Activated CD4-positive, alpha-beta T cell treated with anti-CD3 and anti-CD28 coated beads, Interleukin-2, amount 50 U/mL, for 24 hours (primary cell): ENCODE measurements at places on chromosomes 2 and 18.

DNA sequence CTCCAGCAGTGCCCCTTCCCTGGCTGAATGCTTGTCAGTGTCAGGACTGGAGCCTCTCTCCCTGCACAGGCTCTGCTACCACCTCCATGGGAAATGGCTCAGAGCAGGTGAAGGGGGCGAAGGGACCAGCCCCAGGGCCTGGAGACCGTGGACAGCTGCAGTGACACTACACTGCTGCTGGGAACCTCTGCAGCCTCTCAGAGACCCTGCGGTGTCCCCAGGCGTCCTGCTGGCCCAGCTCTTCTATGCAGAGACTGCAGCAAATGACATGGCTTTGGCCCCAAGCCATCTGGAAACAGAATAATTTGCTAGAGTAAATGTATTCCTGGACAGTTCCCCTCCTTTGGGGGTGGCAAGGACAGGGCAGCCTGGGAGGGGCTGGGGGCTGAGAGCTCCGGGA is 53.2 kb downstream of the CIB4 start:
- no peak for DNase-seq

DNA sequence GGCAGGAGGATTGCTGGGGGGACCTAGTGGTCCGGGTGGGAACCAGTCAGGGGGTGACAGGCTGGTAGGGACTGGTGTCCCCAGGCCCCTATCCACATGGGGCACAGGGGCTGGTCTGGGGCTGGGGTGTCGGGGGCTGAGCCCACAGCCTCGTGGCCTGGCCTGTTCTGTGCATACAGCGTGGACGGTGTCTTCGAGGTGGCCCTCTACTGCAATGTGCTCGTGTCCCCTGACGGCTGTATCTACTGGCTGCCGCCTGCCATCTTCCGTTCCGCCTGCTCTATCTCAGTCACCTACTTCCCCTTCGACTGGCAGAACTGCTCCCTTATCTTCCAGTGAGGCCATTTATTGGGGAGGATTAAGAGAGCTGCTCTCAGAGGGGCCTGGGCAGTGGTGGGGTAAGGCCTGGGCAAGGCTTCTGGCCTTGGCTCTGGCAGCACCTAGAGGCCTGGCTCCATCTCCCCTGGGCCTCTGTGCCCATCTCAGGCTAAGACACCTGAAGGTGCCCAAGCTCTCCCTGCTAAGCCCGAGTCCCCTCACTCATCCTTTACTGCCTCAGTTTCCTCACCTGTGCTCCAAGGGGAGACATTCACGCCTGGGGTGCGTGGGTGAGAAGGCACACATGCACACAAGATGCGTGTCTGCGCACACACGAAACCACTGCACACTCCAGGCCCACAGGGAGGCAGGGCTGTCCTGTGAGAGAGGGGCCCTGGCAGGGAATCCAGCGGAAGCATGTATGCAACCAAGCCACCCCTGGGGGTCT is 1.9 kb downstream of the CHRNG start:
- DNase-seq = no peak

- peak; percentile 21 for DNase-seq
Observed at GRCh38 chr2:171086352-171087290, 74.1 kb downstream of the TLK1 start.

GRCh38 chr2:32719933-32720716 is 92.3 kb downstream of the TTC27 start:
- DNase-seq = no peak

DNA sequence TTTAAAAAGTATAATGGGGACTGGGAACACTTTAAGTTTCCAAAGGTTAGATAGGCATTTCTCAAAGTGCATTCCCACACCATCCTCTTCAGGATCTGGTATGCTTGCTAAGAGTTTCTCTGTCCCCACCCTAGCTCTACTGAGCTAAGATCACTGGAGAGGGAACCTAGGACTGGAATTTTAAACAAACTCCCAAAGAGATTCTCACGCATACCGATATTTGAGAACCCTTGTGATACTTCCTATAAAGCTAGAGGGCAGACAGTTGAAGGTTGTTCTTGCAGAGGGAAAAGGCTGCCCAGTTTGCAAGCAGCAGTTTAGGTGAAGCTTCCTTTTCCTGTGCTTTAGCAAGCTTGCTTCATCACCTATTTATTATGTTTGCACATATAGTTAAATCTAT is 3.6 kb downstream of the CNRIP1 start:
- DNase-seq = no peak

GRCh38 chr2:85468096-85468703 is 49.7 kb downstream of the SH2D6 start:
- no peak for DNase-seq

GRCh38 chr2:106664669-106665068 is 177.5 kb downstream of the CD8B2 start:
- no peak for DNase-seq

DNA sequence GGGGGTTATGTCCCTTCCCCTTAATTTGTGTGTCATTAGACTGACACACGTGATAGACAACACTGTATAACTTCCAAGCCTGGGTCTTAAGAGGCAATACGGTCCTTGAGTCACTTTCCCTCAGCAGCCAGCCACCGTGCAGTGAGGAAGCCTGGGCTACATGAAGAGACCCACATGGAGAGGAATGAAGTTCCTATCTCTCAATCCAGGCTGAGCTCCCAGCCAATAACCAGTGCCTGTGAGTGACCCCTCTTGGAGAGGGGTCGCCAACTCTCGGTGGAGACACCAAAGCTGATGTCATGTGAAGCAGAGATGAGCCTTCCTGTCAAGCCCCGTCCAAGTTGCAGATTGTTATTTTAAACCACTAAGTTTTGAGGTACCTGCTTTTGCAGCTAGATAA is 5.7 kb upstream of the WDSUB1 start:
- DNase-seq = no peak

DNA sequence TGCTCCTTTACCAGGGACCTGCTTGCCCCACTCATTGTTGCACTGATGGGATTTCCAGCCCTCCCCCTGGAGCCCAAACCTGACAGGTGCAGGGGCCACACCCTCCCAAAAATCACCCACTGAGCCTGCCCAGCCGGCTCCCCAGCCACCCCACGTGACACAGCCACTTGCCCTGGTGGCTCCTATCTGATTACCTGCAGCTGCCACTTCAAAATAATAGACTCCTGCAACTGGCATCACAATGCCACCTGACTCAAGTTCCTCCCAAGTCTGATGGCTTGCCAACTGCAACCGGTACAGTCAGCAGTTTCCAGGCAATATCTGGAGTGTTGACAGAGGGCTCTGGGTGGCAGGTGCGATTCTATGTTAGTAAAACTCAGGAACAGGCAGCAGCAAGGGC is 66.2 kb downstream of the CRACDL start:
- no peak for DNase-seq

GRCh38 chr18:2905854-2906703 is 59.3 kb downstream of the EMILIN2 start:
- DNase-seq = no peak

DNA sequence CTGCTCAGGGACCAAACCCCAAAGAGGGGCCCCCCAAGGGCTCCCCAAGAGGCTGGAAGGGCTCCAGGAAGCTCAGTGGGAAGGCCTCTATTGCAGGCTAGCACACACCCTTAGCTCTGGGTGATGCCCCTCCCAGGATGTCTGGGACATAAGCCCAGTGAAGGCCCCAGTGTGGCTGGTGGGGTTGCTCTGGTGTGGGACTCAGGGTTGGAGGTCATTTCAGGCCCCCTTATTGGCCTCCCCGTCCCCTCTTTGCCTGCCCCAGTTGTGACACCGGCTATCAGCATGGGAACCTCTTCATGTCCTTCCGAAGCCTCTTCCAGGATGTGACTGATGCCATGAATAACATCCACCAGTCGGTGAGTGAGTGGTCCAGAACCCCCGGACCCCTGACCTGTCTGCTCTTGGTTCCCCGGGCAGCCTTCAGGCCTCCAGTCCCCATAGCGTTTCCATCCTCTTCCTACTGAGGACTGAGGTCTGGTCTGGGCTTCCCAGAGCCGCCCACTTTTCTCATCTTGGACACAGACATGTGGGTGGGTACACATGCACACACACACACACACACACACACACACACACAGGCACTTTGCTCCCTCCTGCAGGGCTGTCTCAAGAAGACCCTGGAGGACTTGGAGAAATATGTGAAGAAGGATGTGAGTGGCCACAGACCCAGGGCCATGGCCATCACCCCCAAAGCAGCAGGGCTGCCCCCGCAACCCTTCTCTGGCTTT is 2.2 kb downstream of the NT5DC4 start:
- DNase-seq = no peak

DNA sequence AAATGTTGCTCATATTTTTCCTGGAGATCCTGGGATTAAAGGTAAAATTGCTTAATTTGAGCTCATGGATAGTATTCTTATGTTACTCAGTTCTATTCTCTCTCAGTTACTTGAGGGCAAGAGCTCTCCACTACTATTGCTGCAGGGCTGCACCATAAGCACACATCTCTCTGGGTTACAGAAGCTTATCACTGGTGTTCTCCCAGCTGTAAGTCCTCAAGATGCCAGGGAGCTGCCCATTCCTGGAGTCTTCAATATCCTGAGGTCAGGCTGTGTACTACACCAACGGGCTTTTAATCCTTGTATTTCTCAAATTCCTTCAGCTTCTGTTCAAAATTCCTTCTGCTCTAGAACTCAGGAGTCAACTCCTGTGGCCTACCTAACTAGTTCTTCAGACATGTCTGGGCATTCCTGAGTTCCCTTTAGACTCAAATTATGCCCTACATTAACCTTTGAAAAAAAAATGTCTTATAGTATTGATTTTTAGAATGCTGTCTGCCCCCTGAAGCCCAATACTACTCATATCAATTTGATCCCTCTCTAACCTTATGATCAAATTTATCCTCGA is 17.7 kb upstream of the COBLL1 start:
- no peak for DNase-seq

GRCh38 chr2:32284321-32284720 is 6.6 kb downstream of the YIPF4 start:
- no peak for DNase-seq

DNA sequence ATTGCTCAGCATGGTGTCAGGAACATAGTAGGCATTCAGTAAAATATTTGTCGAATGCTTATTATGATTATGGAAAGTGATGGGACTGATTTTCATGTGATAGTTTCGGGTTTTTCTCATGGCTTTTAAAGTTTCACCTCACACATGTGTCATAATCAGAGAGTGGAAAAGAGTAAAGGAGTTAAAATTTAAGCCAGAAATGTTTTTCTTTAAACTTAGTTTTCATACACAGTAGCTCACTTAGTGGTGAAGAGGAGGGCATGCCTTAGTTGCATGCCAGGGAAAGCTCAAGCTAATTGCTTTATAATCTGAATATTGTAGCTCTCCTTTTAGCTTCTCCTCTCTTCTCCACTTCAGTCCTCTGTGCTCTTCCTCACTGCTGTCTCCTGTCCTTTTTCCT is 38.0 kb downstream of the EHBP1 start:
- DNase-seq = no peak

GRCh38 chr18:25144820-25145219 is 207.1 kb downstream of the ZNF521 start:
- DNase-seq = no peak

DNA sequence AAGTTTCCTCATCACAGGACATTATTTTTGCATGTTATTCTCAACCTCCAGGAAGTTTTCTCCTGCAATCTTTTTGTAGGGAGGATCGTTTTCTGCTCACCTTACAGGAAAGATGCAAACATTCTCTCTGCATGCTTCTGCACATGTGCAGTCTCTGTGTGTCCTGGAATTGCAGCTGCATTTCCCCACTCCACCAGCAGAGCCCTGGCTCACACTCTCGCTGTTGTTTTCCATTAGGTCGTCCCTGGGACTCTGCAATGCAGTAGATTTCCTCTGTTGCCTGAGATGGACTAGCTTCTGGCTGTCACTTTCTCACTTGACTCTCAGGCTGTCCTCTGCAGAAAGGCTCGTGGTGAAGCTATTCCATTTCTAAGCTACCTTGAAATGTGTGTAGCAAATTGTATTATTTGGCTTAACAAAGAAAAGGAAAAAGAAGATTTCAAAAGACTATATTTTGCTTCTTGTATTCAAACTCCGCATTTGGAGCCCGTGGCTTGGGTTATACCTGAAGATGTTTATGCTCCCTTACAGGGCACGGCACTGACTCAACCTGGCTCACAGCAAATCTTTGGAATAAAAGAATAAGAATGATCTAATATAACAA is 346.7 kb downstream of the RAD51AP2 start:
- DNase-seq = no peak

GRCh38 chr2:29522951-29523669 is 398.3 kb downstream of the ALK start:
- DNase-seq = no peak

- no peak for DNase-seq
Observed at GRCh38 chr2:225865468-225865867, 466.0 kb downstream of the NYAP2 start.

DNA sequence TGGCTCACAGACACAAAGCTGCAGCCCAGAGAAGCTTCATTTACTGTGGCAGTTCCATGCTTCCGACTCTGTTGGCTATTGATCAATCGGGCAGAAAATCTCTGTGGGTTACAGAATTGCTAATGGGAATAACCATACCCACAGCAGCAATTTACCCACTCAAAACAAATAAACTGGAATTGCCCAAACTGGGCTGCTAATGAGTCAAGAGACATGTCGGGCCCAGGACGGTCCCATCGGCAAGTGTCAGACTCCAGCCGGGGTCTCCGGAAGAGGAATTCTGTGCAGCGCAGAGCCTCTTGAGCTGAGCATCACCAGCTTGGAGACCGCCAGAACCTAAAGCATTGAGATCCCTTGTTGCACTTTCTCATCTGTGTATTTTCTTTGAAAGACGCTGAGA is 67.8 kb downstream of the TMEM18 start:
- no peak for DNase-seq

DNA sequence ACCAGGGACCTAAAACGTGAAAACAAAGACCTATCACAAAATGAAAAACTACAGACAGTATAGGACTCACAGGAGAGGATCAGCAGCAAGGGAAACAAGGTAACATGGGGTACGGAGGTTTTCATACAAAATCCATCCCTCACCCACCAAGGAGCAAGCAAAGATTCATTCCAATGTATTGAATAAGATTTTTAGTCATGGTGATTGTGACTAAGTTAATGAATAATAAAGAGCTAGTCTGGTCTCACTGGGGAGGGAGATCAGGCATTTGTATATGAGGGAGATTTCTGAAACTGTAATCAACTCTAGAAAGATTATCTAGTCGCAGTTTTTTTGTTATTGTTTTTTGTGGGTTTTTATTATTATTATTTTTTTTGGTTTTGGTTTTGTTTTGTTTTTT is 336.5 kb upstream of the MMADHC start:
- DNase-seq = no peak

- DNase-seq = no peak
Observed at GRCh38 chr2:74415762-74416395, 5.5 kb downstream of the C2orf81 start.

DNA sequence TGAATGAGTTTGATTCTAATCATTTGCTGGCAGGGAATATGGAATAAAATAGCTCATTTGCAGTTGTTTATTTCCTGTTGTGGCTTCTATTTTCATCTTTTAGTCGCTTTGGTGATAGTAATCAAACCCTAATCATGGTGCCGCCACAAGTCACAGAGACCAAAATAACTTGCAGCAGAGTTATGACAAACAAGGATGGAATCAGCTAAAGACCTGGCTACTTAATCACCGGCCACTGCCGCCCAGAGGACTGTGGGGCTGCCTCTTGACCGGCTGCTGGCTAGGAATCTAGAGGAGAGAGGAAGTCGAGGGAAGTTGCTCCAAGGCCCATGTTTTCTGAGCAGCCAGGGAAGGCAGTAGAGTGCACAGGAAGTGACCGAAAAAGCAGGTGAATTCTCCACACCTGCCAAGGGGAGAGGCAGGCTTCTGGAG is 5.1 kb upstream of the SMAD7 start:
- no peak for DNase-seq
